Activated naive CD8-positive, alpha-beta T cell treated with anti-CD3 and anti-CD28 coated beads for 36 hours (primary cell): ENCODE measurements at places on chromosomes 12 and 14. TPM values are rescaled to one million over a fixed set of nuclear protein-coding genes. Genes with fewer than 3 reads are reported as not detected.

CDK2 gene
- 120 TPM for total RNA-seq

CCNB1IP1 gene
- total RNA-seq, result 73.1 TPM

KRT72 gene
- total RNA-seq, result 0.12 TPM

RNASE11 gene
- not detected for total RNA-seq

TMEM233 gene
- total RNA-seq, result not detected

KLHDC1 gene
- total RNA-seq, result 1.2 TPM

PLEKHD1 gene
- total RNA-seq, result not detected

CLEC2A gene
- not detected for total RNA-seq

SERPINA10 gene
- not detected for total RNA-seq

CRADD gene
- total RNA-seq, result 6.0 TPM

RND1 gene
- total RNA-seq, result 2.6 TPM

TAMALIN gene
- 11.3 TPM for total RNA-seq

KRT86 gene
- not detected for total RNA-seq

ATL1 gene
- total RNA-seq, result 0.60 TPM

ZDHHC22 gene
- not detected for total RNA-seq

SCN8A gene
- 0.86 TPM for total RNA-seq

NRXN3 gene
- not detected for total RNA-seq

PEBP1 gene
- total RNA-seq, result 149 TPM

ACTR6 gene
- 27.9 TPM for total RNA-seq

STON2 gene
- total RNA-seq, result 0.37 TPM

CBLN3 gene
- 6.4 TPM for total RNA-seq

HAL gene
- 0.58 TPM for total RNA-seq

ACOT6 gene
- total RNA-seq, result not detected

FOXN4 gene
- total RNA-seq, result not detected

OASL gene
- total RNA-seq, result 16.9 TPM

ANKS1B gene
- not detected for total RNA-seq

CCDC175 gene
- total RNA-seq, result not detected

DPY19L2 gene
- 4.6 TPM for total RNA-seq

RESF1 gene
- 79.1 TPM for total RNA-seq

TDRD9 gene
- 0.16 TPM for total RNA-seq

RPL10L gene
- not detected for total RNA-seq

WNT1 gene
- not detected for total RNA-seq

KRT6C gene
- total RNA-seq, result not detected

SERPINA6 gene
- total RNA-seq, result not detected

SLC38A4 gene
- not detected for total RNA-seq
